NCI-H2029 treated with DMSO at 0.1 percent for 48 hours (cell line): ENCODE measurements at places on chromosomes 4 and X.

- DNase-seq, result no peak
Measured at GRCh38 chr4:31674313-31674947, 954.3 kb downstream of the PCDH7 start.

- DNase-seq, result no peak
Measured at GRCh38 chr4:8377103-8378075, 63.1 kb downstream of the ACOX3 start.

GRCh38 chr4:133720001-133720400 is 481.6 kb downstream of the PABPC4L start:
- no peak for DNase-seq

- DNase-seq, result no peak
Measured at GRCh38 chr4:142708231-142708630, 137.9 kb downstream of the INPP4B start.

DNA sequence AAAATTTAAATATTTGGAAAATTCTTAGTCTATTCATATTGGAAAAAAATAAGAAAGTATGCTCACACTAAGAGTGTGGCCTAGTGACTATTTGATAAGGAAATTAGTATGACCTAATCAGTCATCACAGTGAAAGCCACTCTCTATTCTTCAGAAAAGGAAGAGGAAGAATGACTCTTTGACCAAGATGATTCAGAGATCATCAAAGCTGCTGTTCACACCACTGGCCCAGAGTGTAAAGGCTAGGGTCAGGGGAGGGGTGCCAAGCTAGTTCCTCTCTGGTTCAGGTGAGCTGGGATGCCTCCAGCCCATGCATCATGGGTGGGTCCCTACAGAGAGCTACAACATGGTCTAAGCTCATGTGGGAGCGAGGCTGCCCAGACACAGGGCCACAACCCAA is 396.9 kb upstream of the NDST3 start:
- no peak for DNase-seq

- peak; percentile 23 for DNase-seq
Measured at GRCh38 chr4:163748449-163748848, 254.0 kb downstream of the TMA16 start.

- peak; percentile 6 for DNase-seq
Measured at GRCh38 chrX:110412971-110413726, 54.5 kb downstream of the RTL9 start.

DNA sequence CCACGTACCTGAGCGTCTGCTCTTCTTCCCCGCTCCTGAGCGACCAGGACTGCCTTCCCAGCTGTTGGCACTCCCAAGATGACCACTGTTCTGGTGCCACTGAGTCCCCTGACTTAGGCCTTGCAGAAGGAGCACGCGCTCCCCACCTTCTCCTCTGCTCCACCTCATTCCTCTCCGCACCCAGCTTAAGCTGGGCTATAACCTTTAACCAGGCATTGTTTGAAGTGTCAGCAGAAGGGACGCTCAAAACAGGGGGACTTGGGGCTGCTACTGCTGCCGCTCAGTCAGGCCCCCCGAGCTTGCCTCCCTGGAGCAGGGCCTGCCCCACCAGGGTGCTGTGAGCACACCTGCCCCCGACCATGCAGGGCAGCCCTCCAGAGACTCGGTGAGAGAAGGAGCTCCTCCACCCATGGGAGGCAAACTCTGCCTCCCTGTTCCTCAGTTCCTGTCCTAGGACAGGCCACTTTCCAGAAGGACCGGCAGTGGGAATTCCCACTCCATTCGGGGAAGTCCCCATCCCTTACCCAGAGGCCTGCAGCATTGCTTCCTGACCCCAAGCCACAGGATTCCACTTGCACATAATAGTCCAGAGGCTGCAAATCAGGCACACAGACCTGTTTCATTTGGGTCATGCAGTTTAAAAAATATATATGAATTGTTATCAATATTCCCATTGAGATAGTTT is 99.7 kb upstream of the ENPP6 start:
- no peak for DNase-seq

DNA sequence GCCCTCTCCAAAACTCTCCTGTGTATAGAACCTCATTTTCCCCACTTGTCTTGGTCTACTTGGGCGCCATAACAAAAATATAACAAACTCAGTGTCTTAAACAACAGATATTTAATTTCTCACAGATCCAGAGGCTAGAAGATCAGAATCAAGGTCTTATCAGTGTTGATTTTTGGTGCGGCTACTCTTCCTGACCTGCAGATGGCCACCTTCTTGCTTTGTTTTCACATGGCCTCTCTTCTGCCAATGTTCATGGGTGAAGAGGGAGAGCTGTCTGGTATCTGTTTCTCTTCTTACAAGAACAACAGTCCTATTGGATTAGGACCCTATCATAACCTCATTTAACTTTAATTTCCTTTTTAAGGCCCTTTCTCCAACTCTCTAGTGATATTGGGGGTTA is 177.3 kb downstream of the PABPC4L start:
- no peak for DNase-seq

DNA sequence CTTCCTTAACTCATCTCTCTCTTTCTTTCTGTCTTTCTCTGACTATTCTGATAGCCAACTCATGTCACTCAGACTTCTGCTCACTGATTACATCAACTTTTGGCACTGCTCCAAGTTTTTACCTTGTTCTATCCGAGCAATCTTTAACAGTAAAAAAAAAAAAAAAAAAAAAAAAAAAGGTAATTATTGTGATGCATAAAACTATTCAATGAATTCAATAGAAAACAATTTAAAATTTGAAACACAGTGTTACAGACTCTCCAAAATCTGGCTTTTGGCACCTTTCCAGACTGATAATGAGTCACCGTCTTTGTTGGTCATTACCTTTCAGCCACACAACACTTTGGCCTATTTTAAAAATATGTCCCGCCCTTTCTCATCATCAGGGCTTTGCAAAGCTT is 229.5 kb downstream of the GALNTL6 start:
- DNase-seq, result peak; percentile 82

- peak; percentile 41 for DNase-seq
Measured at GRCh38 chr4:70734168-70734954, 12.6 kb downstream of the RUFY3 start.

- no peak for DNase-seq
Measured at GRCh38 chr4:5247735-5248134, 196.5 kb downstream of the STK32B start.

DNA sequence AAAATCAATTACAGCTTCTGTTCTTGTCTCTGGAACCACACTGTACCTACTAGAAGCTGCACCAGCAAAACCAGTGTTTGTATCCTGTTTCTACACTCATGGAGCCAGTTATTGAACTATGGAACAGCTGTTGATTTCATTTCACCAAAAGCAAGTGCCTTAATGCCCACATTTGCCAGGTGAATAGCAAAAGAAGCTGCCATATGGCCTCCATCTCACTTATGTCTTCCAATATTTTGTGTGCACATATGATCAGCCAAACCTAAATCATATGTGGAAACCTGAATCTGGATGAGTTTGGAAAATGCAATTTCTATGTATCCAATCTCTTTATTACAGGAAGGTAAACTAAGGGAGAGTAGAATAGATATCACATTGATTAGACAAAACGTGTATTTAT is 415.8 kb upstream of the GRID2 start:
- DNase-seq, result no peak
